PC-3 (cell line): ENCODE measurements at places on chromosomes 13 and 19. TPM values are rescaled to one million over a fixed set of nuclear protein-coding genes. Genes with fewer than 3 reads are reported as not detected.

- DNase-seq: peak; percentile 38
These were observed 19.8 kb upstream of the SLC35E1 start for GRCh38 chr19:16591803-16592556.

The PVR gene
- total RNA-seq: 67.8 and 75.3 TPM in 2 replicates

GRCh38 chr19:11096210-11096841 is 7.1 kb downstream of the LDLR start:
- peak; percentile 35 for DNase-seq

DNA sequence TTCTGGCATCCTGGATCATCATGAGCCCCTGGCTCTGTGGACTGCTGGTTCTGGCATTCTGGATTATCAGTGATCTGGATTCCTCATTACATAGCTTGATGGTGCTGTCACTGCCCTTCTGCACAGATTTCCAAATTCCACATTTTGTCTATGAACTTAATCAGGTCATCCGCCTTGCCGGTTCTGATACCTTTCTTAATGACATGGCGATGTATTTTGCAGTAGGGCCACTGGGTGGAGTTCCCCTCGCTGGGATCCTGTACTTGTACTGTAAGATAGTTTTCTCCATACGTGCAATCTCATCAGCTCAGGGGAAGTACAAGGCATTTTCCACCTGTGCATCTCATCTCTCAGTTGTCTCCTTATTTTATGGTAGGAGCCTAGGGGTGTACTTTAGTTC is 24.4 kb upstream of the OR7C2 start:
- peak; percentile 64 for DNase-seq

DNA sequence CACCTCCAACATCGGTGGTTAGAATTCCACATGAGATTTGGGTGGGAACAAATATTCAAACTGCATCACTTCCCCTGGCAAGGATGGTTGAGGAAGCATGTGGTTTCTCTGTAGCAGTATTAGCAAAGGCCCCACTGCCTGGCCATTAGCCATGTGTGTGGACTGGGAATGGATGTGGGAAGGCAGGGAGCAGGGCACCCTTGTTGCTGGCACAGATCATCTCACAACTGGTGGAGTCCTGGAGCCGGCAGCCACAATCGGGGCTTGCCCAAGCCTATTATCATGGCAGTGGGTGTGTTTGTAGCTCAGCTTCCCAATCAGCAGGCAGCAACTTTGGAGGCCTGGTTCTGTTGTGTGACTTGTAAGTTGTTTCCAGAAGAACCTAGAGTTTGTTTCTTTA is 391.9 kb downstream of the DLEU7 start:
- no peak for DNase-seq

DNA sequence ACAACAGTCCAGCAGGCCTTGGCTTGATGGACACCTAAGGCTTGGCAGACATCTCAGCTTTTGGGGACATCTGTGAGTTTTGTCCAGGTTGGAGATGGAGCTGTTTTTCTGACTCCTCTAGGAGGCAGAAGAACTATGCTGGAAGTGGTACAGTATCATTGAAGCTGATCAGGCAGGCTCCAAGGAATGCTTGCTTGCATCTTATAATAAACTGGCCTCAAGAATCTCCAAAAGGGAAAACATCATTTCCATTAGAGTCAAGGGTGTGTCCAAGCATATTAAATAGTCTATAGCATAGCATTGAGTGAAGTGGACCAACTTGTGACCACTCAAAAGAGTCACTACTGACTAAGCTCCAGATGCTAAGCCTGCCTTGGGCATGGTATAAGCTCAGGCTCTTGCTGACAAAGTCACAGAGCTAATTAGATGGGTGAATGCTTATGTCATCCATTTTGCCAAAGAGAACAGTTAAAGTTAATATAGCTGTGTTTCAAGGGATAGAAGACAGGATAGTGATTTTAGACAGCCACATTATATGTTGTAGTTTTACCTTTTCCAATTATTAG is 216.0 kb downstream of the DNAJC15 start:
- DNase-seq: no peak
